ENCODE measurements at places on chromosomes 6 and 20.
A peak's percentile ranks its signal among the peaks of the same experiment; 100 is the strongest.

- no peak for DNase-seq
Observed at GRCh38 chr6:32983493-32983848, 15.1 kb downstream of the BRD2 start.

DNA sequence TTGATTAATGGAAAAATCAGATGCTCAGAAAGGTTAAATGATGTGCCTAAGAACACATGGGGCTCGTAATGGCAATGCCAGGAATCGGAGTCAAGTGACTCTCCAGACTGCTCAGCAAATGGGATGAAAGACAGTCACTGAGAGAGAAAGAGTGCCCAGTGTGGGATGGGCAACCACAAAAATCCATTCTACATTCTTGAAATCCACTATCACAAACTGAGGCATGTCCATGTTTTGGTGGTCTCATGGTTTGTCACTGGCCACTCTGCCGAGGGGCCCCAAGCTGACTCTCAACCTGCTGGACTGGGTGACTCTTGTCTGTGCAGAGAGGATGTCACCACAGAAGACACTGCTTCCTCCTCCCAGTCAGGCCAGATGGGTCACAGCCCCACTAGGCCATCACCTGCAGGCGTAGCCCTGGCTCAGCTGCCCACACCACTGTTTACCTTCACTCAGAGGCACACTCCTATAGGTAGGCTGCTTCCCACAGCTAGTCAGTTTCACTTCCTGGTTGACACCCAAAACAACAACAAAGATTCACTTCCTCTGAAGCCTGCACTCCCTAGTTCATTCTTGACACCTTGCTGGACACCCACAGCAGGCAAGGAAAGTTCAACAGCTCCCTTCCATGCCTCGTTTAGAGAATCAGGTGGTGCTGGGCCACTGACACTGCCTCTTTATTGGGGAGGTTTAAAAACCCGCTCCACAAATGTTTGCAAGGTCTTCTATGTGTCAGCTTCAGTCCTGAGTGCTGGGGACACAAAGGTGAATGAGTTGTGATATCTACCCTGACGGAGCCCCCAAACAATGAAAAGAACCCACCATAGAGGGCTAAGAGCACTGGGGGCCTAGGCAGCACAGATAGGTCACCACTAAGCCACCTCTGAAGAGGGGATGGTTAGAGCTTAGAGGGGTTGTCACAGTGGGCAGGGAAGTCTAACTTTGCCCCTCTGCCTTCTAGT lies 21.7 kb downstream of the MAP1LC3A start:
- no peak for DNase-seq

DNA sequence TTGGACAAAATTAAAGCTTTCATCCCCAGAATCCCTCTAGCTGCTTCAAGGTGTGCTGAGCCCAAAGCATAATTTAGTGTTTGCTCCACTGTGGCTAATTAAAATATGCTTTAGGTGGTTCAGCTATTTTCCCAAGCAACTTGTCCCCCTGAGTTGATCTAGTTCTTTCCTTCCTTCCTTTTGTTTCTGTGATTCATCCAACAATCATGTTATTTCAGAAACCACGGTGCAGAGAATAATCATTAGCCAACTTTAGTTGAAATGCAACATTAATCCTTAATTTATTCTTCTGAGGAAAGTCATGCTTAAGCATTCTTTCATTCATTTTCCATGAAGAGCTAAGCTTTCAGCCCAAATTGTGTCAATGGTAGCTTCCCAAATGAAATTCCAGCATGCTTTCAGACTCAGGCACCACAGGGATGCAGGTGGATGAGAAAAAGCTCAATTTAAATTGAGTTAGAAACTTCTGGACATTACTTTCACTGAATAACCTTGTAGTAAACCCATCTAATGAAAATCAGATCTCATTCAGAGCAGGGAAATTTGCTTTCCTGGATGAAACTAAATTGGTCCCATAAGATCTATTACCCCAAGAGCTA lies 209.0 kb upstream of the NT5E start:
- no peak for DNase-seq

GRCh38 chr20:51418137-51418529 lies 124.4 kb downstream of the NFATC2 start:
- no peak for DNase-seq

GRCh38 chr6:143934331-143934730 lies 70.1 kb downstream of the ZC2HC1B start:
- DNase-seq: no peak

GRCh38 chr20:35451295-35451694 lies 4.1 kb upstream of the CEP250 start:
- no peak for DNase-seq

- DNase-seq: no peak
Observed at GRCh38 chr6:31908791-31909190, 6.9 kb upstream of the ZBTB12 start.

- no peak for DNase-seq
Observed at GRCh38 chr6:146905181-146905704, 299.0 kb upstream of the STXBP5 start.

DNA sequence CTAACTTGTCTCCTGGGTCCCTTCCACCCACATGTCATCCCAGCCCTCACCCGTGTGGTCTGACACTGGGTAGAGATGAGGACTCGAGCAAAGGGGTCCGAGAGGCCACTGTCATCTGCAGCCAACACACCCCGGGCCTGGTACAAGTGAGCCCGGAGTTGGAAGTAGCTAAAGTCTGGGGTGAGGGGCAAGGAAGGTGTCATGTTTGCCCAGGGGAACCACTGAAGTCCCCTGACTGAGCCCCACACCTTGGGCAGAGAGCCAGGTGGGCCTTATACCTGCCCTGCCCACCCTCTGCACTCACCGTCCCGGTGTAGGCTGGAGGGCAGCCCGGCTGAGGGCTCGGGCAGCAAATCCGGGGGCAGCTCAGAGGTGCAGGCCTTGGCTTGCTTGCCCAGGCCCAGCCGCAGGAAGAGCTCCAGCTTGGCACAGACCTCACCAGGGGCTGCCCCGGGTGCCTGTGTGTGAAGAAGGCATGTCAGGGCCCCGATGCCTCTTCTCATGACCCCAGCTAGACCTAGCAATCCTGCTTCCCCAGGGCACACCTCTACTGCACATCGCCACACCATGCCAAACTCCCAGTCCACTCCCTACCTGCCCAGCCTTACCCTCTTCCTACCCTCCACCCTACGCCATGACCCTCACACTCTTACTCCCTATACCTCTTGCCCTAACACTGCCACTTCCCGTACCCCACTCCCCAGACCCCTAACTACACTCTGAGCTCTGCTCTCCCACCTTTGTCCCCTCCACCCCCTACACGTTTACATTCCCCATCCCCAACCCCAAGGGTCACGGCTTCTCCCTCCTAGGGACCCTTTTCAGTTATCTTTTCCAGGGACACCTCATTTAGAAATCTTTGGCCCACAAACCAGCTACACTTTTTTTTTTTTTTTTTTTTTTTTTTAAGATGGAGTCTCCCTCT lies 31.7 kb upstream of the SPAG4 start:
- DNase-seq: no peak

DNA sequence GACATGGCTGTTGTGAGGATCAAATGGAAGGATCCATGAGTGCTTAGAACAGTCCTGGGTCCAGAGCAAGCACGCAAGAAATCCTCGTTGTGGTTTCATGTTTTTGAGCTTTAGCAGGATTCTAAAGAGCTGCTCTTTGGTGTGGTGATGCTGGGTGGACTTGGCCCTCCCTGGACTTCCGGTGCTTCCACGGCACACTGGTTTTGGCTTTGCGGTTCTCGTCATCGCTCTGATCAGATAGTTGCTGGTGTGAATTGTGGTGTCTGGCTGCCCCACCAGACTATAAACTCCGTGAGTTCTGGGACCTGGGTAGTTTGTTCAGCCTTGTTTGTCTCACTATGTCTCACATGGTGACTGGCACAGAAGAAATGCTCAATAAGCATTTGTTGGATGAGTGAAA lies 3.3 kb downstream of the HNF4A start:
- no peak for DNase-seq

DNA sequence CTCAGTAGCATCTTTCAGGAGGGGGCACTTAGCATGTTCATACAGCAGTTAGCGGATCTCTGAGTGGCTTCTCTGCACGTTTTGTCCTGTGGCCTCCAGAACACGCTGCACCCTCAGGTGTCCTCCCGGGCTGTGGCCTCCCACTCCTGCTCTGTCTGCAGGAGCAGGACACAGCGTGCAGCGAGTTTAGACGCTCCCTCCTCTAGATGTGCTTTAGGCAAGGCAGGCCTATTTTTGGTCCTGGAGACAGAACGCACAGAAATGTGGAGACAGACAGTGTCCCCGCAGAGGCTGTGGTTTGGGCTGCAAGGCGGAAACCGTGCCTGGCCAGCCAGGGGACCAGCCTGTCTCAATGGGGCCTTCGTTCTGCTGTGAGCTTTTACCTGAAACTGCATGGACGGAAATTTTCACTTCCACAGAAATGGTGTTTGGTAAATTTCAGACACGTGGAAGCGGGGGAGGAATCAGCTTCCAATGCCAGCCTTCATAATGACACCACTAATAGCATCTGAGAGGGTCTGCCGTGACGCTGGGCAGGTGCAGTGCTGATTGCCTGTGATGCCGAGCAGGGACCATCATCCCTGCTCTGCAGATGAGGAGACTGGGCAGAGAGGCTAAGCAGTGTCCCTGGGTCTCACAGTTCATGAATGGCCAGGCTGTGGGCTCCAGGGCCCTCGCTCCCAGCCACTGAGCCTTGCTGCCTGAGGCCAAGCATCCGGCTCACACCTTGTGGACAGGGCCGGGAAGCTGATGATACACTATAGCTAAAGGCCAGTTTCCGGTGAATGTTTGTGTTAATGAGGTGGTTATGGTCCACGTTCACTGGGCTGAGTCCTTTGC lies 120.9 kb downstream of the SYCP2 start:
- DNase-seq: no peak

DNA sequence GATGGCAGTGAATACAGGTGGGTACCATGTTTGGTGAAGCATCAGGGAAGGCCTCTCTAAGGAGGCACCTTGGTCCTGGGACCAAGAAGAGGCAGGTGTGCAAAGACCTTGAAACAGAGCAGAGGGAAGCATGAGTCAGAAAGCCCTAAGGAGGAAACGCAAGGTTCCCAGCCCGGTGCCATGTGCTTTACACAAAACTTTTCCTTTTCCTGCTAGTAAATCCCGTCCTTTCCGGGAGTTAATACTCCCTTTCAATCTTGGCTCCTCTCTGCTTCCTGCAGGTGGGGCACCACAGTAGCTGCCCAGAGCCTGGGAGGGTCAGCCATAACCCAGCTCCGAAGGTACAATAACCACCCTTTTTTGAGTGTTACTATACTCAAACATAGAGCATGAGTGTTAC lies 19.4 kb upstream of the SLC23A2 start:
- DNase-seq: no peak

DNA sequence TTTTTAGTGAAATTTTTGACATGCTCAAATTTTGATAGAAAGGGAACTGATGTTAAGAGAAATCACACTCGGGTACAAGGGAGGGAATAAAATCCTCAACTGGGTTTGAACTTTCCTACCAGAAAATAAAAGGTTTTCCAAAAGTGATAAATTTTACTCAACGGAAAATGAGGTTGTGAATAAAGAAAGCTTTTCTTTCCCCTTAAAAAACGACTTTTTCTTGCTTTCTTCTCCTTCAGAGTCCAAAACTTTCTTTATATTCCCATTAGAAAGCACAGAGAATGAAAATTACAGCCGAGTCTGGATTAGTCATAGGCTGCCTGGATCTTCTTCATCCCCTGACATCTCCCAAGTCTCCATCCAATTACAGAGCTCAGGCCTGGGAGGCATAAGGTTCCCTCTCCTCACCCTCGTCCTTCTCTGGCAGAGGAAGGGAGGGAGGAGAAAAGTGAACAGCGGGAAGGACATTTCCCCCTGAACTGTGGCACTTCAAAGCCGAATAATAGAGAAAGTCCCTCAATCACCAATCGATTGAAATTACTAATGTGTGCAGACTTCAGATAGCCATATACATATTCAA lies 28.1 kb upstream of the QKI start:
- no peak for DNase-seq

- DNase-seq: no peak
Observed at GRCh38 chr20:16240355-16240754, 332.9 kb downstream of the KIF16B start.

GRCh38 chr6:167826230-167826895 lies 348 bp upstream of the AFDN start:
- peak; percentile 64 for DNase-seq

DNA sequence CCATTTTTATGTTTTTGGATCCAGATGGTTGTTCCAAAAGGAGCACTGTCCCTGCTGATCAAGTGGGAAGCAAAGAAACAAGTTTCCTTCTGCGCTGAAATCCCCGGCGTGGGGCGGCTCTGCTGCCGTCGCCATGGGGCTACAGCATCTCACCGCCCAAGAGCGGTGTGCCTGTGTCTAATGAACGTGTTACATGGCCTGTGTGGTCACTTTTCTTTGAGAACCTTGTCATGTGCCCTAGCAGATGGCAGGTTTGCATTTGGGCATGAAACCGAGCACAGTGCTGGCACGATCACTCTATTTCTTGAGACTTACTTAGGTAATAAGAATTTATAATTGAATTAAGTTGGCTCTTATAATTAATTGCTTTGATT lies 51.9 kb downstream of the ZDHHC14 start:
- no peak for DNase-seq

DNA sequence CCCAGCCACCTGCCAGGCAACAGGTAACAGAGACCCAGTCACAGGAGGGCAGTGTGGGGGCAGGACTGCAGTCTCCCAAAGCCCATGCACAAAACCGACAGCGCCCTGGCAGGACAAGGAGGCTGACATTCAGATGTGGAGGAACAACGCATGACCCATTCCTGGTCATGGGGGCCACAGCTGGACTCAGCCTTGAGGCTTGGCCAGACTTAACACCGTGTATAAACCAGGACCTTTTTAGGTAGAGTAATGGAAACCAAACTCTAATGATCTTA lies 8.1 kb downstream of the GFRA4 start:
- DNase-seq: no peak

- no peak for DNase-seq
Observed at GRCh38 chr20:12698817-12699216, 310.0 kb upstream of the SPTLC3 start.

GRCh38 chr6:162230147-162230752 lies 497.3 kb downstream of the PRKN start:
- no peak for DNase-seq

GRCh38 chr6:167047554-167047953 lies 48.4 kb downstream of the CEP43 start:
- DNase-seq: peak; percentile 78

GRCh38 chr20:9581509-9581908 lies 67.1 kb downstream of the LAMP5 start:
- no peak for DNase-seq

DNA sequence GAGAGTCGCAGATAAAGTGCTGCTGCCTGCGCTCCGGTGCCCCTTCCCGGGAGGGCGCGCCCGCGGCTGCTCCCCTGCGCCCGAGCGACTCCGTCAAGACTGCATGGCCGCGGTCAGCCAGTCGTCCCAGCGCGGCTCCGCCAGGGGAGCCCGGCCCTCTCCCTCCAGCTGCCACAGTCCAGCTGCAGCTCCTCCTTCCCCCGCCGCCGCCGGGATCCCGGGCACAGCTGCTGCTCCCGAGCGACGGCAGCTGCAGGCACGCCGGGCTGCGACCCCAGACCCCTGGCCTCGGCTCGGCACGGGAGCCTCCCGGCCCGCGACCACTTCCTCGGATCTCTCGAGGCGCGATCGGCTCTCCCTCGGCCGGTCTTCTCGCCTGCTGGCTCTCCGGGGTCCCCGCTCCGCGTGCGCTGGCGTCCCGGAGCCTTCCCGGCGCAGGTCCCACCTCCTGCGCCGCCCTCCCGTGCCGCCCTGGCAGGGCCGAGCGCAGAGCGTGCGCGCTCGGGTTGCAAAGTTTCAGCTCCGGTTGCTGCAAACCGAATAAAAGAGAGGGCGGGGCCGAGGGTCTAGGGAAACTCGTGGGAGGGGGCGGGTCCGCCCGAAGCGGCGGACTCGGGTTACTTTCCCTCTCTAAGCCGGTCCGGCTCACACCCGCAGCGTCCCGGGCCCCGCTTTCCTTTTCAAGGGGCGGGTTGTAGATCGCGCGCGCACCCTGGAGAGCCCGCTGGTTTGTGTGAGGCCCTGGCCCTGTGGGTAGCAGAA lies at the start of gene CNKSR3:
TSS of gene CNKSR3 (minus strand) at position 542 of the 762 bp plus-strand sequence. CDS start 571 bp downstream, outside the sequence.
- no peak for DNase-seq
